ENCODE measurements at places on chromosomes 13 and 19.

DNA sequence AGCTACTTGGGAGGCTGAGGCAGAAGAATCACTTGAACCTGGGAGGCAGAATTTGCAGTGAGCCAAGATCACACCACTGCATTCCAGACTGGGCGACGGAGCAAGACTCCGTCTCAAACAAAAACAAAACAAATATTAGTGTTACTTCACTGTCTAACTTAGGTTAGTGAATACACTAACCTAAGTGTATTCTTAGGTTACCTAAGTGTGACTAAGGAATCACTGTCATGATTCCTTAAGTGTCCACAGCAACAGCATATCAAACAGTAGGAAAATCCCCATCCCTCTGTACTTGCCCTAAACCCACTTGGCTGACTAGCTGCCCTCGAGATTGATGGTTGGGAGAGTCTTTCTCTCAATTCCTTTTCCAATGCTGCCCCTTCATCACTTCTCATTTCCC is 11.8 kb upstream of the LRCH1 start:
- H3K4me1 ChIP-seq, result no peaks in the 10 kb centered on the region
- no peaks in the 10 kb centered on the region for H3K36me3 ChIP-seq
- no peak overlapping the region for H3K27ac ChIP-seq
- no peak for DNase-seq
- no peak overlapping the region for H3K4me3 ChIP-seq

GRCh38 chr19:32581705-32582179 is 752 bp downstream of the PDCD5 start:
- H3K4me3 ChIP-seq, result peak overlapping the region; percentile 84
- peak overlapping the region; percentile 81 for H3K27ac ChIP-seq
- no peak for DNase-seq
- peaks cover 8% of the 10 kb centered on the region for H3K36me3 ChIP-seq
- H3K4me1 ChIP-seq, result peaks cover 9% of the 10 kb centered on the region

DNA sequence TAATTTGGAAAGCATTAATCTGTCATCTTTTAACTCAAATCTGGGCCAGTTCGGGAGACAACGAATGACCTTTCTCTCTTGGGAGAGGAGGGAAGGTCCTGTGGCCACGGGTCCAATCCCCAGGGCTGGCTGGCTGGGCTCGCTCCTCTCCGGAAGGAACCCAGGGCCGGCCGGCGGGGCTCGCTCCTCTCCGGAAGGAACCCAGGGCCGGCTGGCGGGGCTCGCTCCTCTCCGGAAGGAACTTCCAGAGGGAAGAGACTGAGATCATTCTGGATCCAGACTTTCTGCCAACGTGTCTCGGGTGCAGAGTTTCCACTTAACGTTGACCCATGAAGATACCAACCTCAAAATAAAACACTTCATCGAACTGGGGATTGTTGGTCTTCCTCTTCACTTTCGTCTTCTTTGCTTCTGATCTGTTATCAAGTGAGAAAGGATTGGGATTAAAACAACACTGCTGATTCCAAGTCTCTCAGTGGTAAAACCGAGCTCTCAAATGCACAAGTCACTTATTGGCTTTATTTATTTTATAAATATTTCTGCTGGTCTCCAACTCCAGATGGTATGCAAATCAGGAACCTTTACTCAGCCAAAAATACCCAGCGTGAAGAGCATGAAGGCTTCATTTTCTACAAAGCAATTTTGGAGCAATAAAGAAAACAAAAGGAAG is 53.3 kb upstream of the C13orf46 start:
- no peak for DNase-seq
- H3K4me3 ChIP-seq, result peak overlapping the region; percentile 72
- peak overlapping the region; percentile 88 for H3K27ac ChIP-seq
- H3K4me1 ChIP-seq, result peaks cover 52% of the 10 kb centered on the region

DNA sequence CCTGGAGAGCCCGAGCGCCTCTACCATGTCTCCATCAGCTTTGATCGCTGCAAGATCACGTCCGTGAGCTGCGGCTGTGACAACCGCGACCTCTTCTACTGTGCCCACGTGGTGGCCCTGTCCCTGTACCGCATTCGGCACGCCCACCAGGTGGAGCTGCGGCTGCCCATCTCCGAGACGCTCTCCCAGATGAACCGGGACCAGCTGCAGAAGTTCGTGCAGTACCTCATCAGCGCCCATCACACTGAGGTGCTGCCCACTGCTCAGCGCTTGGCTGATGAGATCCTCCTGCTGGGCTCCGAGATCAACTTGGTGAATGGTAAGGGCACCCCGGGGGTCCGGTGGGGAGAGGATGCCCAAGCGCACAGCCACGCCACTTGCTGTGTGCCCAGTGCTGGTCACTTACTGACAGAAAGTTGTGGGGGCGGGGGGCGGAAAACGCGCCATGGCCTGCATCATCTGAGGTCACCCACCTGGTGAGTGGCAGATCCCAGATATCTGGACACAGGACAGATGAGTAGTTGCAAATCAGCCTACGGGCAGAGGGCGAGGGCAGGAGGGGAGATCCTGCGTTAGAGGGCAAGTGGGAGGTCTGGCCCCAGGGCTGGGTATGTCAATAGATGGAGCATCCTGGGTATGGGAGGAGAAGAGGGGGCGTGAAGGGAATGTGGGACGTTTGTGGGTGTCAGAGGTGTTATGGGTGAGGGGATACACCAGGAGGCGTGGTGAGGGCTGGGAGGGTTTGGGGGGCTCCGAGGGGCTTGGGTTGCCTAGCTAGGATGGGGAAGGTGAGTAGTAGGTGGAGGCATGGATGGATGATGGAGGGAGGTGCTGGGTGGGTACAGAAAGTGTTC is 9.8 kb downstream of the ZSWIM4 start:
- no peak for DNase-seq
- H3K27ac ChIP-seq, result no peak overlapping the region
- no peaks in the 10 kb centered on the region for H3K4me1 ChIP-seq
- H3K4me3 ChIP-seq, result no peak overlapping the region

- no peak overlapping the region for H3K4me3 ChIP-seq
- DNase-seq, result no peak
- H3K27me3 ChIP-seq, result no peaks in the 10 kb centered on the region
- H3K36me3 ChIP-seq, result no peaks in the 10 kb centered on the region
Measured at GRCh38 chr19:16620018-16620417, 8.0 kb downstream of the MED26 start.

DNA sequence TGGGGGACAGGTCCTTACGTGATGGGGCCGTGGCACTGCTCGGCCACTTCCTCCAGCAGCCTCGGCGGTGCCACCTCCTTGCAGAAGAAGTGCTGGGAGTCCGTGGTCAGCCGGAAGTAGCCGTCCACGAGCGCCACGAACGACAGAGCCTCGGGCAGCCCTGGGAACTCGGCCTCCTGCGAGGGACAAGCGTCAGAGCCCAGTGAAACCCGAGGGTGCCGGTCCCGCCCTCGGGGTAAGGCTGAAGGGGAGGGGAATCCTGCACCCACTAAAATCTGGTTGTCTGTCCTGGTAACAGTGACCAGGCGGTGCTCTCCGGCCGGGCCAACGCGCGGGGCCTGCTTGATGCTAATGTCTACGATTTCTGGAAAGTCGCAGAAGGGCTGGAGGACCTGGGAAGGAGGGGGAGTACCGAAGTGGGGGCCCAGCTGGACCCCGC is 6.4 kb downstream of the JAK3 start:
- peaks cover 16% of the 10 kb centered on the region for H3K4me1 ChIP-seq
- H3K4me3 ChIP-seq, result no peak overlapping the region
- H3K27me3 ChIP-seq, result no peaks in the 10 kb centered on the region
- peaks cover 31% of the 10 kb centered on the region for H3K36me3 ChIP-seq
- DNase-seq, result no peak

GRCh38 chr19:38164526-38164925 is 59.5 kb downstream of the DPF1 start:
- H3K4me1 ChIP-seq, result no peaks in the 10 kb centered on the region
- peaks cover 55% of the 10 kb centered on the region for H3K36me3 ChIP-seq
- H3K4me3 ChIP-seq, result no peak overlapping the region
- H3K27ac ChIP-seq, result no peak overlapping the region
- no peak for DNase-seq

DNA sequence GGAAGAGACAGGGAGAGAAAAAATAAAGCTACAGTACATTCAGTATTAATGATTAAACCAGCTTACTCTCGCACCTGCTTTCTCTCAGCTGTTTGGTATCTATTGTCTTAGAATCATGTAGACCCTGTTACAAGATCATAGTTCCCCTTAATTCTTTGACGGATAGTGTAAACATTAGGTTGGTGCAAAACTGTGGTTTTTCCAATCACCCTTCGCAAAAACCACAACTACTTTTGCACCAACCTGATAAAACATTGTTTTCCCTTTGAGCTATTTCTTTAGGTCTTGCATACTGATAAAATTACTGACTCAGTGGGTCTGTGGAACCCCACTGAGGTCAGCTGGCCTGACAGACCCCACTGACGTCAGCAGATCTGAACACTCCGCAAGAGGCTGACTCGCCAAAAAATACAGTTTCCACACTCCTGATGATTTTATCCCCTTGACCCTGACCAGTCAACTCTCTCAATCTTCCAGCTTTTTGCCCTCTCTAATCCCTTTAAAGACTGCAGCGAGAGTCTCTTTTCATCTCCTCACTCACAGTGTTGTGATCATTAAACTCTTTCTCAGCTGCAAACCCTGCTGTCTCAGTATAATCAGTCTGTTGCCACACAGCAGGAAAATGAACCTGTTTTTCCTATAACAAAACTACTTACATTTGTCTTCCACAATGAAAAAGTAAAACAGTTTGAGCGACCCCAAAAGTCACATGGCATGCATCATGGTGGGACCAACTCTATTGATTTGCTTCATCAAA is 123.9 kb downstream of the SLITRK6 start:
- no peak for DNase-seq
- no peaks in the 10 kb centered on the region for H3K4me1 ChIP-seq
- H3K4me3 ChIP-seq, result no peak overlapping the region
- no peaks in the 10 kb centered on the region for H3K36me3 ChIP-seq
- H3K27me3 ChIP-seq, result no peaks in the 10 kb centered on the region

DNA sequence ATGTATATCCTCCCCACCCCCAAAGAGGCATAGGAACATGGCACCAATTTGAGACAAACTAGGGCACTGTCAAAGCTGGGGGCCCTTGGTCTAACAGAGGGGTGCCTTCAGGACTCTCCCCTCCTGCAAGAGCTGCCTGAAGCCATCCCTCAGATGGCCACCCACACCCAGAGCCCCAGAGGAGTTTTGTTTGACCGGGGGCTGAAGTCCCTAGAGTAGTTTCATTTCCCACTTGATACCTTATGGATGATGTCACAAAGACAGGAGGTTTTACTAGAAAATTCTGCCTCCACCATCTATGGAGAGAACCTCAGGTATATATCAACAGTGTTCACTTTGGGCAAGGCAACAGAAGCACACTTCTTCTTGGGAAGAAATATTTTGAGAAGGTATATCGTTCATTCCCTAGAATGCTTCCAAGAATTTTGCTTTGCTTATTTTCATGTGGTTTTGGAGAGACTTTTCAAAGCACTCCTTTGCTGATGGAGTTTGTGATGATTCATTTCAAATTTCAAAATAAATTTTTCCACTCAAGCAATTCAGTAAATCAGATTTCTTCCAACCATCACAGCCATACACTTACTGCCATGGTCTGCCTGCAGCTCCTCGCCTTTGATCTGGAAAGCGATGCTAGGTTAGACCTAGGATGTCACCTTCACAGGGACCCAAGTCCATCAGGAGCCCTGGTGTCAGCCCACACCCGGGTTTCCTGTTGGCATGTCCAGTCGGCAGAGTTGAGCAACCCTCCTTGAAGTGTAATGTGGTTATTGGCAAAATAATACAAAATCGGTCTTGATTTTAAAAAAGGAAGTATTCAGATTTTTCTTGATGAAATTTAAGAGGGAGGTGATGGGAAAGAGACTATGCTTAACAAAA is 207.0 kb downstream of the SHISA2 start:
- H3K4me1 ChIP-seq, result peaks cover 4% of the 10 kb centered on the region
- no peak overlapping the region for H3K27ac ChIP-seq
- DNase-seq, result no peak
- H3K36me3 ChIP-seq, result no peaks in the 10 kb centered on the region
- H3K27me3 ChIP-seq, result peaks cover 8% of the 10 kb centered on the region
- no peak overlapping the region for H3K4me3 ChIP-seq

GRCh38 chr13:113954046-113954835 is 19.6 kb downstream of the C13orf46 start:
- H3K4me1 ChIP-seq, result peaks cover 6% of the 10 kb centered on the region
- H3K36me3 ChIP-seq, result peaks cover 25% of the 10 kb centered on the region
- DNase-seq, result no peak
- no peak overlapping the region for H3K4me3 ChIP-seq
- H3K27ac ChIP-seq, result no peak overlapping the region

- H3K27ac ChIP-seq, result no peak overlapping the region
- peaks cover 15% of the 10 kb centered on the region for H3K27me3 ChIP-seq
- no peak overlapping the region for H3K4me3 ChIP-seq
- no peaks in the 10 kb centered on the region for H3K36me3 ChIP-seq
- no peak for DNase-seq
Measured at GRCh38 chr19:50925734-50926133, 14.5 kb upstream of the KLK4 start.

DNA sequence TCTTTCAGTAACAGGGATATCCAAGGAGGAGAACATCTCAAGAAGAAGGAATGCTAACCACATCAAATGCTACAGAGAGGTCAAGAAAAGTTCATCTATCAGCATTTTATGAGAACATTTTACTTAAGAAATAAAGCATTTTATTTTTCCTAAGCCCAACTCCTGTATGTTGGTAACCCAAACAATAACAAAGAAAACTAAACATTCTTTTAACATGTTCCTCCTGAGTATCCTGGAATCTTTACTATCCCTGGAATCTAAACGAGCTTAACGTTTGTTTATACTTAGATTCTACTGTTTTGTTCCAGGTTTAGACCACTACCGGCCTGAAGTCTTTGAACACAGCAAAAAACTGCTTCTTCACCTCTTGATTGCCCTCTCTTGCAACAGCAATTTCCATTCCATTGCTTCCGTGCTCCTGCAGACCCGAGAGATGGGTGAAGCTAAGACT is 89.7 kb downstream of the ZAR1L start:
- peaks cover 1% of the 10 kb centered on the region for H3K27me3 ChIP-seq
- peaks cover 2% of the 10 kb centered on the region for H3K36me3 ChIP-seq
- H3K4me1 ChIP-seq, result no peaks in the 10 kb centered on the region
- H3K4me3 ChIP-seq, result no peak overlapping the region

GRCh38 chr19:51410950-51411748 is 6.3 kb downstream of the SIGLEC10 start:
- H3K27me3 ChIP-seq, result no peaks in the 10 kb centered on the region
- no peak overlapping the region for H3K27ac ChIP-seq
- peaks cover 24% of the 10 kb centered on the region for H3K4me1 ChIP-seq
- H3K4me3 ChIP-seq, result no peak overlapping the region
- H3K36me3 ChIP-seq, result peaks cover 24% of the 10 kb centered on the region
